Hippocampal formation (tissue), 2 donors: ENCODE measurements at places on chromosomes 2 and 18.

GRCh38 chr2:102674836-102675235 lies 55.5 kb downstream of the SLC9A2 start:
- DNase-seq, result no peak

DNA sequence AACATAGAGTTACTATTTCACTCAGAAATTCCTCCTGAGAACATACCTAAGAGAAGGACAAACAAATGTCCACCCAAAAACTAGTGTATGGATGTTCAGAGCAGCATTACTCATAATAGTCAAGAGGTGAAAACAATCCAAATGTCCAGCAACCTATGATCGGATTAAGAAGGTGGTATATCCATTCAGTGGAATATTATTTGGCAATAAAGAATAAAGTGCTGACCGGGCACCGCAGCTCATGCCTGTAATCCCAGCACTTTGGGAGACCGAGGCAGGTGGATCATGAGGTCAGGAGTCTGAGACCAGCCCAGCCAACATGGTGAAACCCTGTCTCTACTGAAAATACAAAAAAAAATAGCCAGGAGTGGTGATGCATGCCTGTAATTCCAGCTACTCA lies 182.8 kb upstream of the AGAP1 start:
- DNase-seq, result no peak

DNA sequence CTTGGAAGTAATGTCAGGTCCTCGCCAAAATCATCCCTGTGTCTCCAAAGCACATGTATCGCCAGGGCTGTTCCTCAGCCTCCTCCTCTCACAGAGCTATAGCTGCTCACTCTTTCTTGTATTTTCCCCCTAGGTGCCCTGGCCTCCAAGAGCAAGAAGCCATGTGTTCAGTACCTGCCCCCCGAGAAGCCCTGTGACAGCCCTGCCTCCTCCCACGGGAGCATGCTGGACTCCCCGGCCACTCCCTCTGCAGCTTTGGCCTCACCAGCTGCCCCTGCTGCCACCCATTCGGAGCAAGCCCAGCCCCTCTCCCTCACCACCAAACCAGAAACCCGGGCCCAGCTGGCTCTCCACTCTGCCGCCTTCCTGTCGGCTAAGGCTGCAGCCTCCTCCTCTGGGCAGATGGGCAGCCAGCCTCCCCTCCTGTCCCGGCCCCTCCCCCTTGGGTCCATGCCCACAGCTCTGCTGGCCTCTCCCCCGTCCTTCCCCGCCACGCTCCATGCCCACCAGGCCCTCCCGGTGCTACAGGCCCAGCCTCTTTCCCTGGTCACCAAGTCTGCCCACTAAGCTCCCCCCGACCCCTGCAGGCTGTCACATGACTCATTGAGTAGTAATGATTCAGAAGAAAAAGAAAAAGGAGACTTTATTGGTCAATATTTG lies 18.8 kb downstream of the TGOLN2 start:
- DNase-seq, result no peak

- DNase-seq, result no peak
These were observed 34.8 kb downstream of the PPP1R1C start for GRCh38 chr2:182020286-182021070.

DNA sequence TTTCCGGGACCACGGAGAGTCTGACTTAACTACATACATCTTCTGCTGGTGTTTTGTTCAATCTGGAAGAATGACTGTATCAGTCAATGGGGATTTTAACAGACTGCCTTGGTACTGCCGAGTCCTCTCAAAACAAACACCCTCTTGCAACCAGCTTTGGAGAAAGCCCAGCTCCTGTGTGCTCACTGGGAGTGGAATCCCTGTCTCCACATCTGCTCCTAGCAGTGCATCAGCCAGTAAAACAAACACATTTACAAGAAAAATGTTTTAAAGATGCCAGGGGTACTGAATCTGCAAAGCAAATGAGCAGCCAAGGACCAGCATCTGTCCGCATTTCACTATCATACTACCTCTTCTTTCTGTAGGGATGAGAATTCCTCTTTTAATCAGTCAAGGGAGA lies 23.1 kb downstream of the ICOS start:
- DNase-seq, result no peak

GRCh38 chr18:73621091-73621490 lies 526.5 kb downstream of the FBXO15 start:
- no peak for DNase-seq

DNA sequence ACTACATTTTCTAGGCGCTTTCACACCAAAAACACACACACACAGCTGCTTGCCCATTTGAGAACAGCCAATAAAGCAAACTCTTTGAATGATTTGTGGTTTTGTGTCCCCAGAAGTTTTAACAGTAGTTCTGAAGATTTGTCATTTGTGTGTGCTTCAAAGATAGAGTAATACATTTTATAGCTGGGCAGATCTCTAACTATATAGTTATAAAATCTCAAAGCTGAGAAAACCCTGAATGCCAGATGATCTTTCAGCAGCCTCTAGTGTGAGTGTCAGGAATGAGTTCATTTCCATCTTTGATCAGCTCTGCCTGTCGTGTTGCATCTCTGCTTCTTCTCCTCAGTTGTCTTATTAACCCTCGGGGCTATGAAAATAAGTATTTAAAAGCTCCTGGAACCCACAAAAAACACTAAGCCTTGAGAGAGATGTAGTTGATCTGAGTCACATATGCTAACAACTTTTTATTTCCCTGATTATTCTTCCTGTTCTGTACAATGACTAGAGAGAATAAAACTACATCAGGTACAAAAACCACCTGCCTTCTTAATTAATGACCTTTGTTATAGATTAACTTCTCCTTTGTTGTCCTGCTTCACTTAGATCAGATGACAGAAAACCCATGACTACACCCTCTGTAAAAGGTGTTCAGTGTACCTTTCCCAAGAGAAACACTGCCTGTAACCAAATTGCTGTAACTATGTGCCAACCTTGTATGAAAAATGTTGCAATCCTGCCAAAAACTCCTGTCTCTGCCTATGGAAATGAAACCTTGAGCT lies 30.0 kb upstream of the SLC3A1 start:
- peak; percentile 46 for DNase-seq

DNA sequence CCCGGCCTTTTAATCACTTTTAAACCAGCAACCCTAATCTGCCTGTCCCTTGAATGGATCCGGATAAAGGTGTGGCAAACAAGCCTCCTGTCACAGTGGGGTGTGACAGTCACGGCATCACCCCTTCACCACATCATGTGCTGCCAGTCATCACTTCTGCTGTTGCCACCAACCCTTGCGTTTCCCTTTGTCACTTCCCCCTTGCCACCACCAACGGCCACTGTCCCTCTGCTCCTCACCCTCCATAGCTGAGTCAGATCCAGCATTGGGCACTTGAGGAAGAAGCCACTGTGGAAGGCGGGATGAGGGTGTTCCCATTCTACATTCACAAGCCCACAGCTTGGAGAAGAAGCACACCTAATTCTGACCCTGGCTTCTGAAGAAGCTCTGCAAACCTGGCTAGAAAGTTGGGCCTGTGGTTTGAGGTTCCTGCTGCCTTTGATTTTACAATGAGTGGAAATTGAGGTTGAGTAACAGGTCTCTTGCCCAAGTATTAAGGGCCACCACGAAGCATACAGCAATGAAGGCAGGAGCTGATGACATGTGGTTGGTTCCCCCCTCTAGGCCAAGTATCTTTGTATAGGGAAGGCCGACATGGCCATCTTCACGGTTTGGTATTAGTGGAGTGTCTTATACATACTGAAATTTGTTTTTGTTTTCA lies 22.9 kb upstream of the DARS1 start:
- no peak for DNase-seq

DNA sequence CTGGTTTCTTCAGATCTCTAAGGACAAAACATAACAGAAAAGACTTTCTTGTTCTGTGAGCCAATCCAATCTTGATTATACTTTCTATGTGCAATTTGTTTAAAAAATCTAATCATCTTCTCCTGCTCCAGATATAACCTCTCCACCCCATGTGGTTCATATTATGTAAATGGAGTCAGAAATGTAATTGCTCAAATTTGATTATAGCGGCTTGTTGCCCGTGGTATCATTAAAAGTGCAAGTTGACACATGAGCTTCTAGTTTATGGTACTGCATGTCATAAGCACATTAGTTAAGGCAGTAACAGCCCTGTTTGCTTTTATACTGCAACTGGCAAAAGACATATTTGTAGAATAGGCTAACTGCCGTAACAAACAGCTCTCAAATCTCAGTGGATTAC lies 715.1 kb upstream of the CDH7 start:
- DNase-seq, result no peak

DNA sequence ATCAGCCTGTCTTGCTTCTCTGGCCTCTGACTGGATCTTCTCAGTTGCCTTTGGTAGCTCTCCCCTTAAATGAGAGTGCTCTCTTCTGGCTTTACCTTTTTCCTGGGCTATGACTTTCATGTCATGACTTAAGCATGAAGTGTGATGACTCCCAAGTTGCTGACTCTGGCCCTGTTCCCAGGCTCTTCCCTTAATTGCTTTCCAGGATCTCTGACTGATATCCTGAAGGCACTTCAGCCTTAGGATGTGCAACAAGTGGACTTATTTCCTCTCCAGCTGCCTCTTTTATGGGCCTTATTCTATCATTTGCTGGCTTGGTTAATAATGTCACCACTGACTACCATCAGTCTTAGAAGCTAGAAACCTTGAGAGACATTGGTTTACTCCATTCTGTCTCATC lies 17.4 kb downstream of the SEMA4F start:
- DNase-seq, result no peak

- no peak for DNase-seq
These were observed 5.3 kb upstream of the FAM110C start for GRCh38 chr2:51613-52012.

DNA sequence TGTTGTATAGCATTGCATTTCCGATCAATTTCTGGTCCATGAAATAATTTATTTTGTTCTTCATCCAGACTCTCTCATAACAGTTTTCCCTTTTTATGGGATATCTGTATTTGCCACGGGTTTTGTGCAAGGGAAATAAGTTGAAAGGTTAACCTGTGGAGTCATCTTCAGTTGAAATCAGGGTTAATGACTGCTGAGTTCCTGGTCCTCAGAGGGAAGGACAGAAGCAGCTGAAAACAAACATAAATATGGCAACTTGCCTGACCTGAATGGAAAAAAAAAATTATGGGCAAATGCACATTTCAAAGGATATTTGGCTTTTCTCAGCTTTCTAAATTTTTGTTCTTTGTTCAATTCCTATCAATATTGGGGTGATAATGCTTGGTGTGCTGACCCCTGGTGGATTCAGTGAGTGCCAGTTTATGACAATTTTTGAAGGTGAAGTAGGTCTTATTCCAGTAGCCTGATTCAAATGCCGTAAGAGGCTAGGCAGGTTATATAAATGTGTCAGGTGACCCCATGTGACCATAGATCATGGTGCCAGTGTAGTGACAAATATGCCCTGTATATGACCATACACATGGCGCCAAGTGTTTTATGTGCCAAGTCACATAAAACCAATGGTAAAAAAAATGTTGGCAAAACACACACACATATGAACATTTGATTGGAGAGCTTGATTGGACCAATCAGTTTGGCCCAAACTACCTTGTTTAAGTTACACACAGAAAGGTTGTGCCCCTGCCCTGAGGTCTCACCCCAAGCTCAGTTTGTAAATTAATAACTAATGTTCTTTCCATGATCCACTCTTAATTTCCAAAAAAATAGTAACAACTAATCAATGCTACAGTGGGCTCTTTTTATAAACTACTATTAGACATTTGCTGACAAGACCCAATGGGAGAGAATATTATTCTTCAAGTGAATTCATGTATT lies 47.6 kb upstream of the FAM124B start:
- DNase-seq, result no peak

DNA sequence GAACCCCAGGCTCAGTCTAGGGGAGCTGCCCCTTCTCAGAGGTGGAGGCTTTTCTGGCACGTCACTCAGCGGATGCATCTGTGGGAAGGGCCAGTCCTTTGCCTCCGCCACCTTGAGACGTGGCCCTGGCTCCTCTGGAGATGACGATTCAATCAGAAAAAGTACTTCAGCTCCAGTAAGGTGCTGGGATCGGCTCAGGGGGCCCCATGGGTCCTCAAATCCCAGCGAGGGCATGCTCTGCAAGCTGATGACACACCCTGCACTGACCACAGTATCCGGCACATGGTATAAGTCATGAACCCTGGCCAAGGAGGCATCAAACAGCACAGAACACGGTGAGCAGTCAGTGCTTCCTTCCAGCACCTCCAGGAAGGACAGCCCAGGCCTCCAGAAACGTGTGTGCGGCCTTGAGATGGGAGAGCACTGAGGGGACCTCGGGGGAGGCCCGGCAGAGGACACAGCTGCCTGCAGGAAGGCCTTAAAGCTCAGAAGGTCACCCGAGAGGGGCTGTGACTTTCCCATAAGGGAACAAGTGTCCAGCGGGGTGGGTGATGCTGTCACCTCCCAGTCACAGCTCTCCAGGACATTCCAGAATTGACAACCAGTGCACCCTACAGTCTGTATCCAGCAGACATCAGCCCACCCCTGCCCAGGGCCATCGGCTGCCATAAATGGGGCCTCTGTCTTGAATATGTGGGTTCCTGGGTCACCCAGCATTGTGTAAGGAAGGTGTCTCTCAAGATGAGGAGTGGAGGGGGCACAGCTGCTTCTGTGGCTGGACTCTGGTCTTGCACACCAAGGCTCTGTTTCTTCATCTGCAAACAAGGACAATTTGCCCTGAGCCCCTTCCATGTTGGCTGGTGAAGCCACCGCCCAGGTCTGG lies 205.8 kb downstream of the NDUFA10 start:
- no peak for DNase-seq

DNA sequence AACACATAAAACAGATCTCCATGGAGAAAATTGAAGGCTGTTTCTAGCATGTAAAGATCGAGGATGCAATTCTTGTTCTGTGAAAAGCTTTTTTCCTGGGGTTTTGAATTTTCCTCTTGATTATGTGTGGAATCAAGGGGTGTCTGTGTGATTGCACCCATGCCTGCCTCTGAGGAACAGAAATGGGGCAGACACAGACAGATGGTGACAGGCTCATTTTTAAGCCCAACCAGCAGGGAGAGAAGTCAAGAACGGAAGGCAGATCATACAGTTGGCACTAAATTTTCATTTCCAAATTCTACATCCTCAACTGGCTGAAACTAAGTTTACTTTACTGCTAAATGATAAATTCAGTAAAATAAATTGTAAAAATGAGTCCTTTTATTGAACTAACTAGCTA lies 1037.7 kb upstream of the KLHL29 start:
- no peak for DNase-seq

DNA sequence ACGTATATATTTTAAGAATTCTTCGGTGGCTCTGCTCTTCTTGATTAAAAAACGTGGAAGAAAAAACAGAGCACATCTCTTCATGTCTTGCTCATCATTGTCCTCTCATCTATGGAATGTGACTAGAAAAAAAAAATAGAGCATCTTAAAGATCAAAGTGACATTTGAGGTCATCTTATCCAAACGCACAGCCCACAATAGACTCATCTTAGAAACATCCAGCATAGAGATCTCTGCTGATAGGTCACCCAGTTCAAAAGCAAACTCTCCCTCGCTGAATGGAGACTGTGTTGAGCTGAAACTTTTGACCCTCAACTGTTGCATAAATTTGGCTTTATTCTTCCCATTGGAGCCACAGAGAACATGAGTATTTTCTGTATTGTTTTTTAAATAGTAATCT lies 65.2 kb downstream of the CMPK2 start:
- no peak for DNase-seq

DNA sequence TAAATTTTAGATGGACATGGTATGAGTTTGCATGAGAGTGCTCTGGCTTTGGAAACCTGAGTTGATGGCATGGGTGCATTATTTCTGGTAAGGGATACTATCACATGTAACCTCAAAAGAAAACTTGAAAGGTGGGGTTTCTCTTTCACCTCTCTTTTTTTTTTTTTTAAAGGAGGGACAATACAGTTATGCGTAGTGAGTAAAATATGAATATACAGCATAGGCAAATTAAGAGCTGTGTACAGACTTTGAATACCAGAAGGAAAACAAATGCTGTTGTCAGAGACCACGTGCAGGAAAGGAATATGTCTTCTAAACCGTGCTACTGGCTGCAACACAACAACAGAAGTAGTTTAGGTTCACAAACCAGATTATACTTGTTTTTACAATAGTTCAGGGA lies 82.1 kb downstream of the MAP4K4 start:
- DNase-seq, result no peak
